Fibroblast of upper back skin (primary cell): ENCODE measurements at places on chromosomes 13 and 19.

DNA sequence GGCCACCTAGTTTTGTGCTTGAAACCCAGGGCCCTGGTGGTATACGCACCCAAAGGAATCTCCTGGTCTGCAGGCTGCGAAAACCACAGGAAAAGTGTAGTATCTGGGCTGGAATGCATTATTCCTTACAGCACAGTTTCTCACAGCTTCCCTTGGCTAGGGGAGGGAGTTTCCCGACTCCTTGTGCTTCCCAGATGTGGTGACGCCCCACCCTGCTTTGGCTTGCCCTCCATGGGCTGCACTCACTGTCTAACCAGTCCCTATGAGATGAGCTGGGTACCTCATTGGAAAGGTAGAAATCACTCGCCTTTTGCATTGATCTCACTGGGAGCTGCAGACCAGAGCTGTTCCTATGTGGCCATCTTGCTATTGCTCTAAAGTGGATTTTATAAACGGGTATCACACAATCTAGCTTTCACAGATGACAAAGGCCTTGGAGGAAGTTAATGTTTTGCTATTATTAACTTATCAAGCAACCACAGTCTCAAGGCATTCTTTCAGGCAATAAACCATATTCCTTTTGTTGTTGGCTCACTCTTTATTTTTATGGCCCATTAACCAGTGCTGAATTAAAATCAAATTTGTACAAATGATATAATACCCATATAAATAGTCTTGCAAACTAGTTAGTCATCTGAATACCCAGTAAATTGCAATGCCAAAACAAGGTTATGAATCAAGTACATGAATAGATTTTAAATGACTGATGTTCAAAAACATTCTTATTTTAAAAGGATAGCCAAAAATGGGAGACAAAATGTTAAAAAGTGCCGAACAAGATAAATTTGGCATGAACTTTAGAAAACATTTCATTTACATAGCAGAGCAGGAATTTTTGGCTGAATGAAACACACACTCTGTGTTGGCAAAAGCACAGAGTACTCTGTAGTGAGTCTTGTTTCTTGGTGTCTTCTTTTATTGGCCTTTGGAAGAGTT is 475.4 kb upstream of the ARGLU1 start:
- DNase-seq, result peak; percentile 79

DNA sequence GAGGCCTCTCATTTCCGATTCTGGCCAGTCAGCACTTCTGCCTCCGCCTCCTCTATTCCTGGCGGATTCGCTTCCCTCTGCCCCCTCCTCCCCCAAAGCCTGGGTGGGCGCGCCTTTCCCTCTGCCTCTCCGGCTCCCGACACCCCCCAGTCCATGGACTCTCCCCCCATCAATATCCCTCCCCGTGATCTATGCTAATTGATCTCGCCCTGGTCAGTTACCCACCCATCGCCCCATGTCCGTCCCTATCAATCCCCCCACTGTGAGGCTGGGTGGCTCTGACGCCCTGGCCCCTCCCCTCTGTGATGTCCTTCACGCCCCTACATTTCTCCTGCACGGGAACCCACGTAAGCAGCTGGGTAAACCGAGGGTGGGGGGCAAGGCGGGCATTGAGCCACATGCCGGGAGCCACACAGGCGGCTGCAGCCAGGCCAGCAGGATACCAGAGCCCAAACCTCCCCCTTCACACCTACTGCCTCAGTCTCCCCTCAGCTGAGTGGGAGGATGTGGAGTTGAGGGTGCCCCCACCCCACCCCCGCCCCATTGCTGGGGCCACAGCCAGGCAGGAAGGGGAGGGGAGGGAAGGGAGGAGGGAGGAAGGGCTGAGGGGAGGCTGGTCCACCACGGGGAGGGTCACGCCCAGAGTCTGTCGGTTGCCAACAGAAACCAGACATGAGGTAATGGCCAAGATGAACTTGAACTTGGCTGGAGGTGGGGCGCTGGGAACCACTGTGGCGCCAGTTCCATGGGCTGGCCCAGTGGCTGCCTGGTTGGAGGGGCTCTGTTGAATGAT is 21.0 kb downstream of the SMIM24 start:
- DNase-seq, result peak; percentile 94

DNA sequence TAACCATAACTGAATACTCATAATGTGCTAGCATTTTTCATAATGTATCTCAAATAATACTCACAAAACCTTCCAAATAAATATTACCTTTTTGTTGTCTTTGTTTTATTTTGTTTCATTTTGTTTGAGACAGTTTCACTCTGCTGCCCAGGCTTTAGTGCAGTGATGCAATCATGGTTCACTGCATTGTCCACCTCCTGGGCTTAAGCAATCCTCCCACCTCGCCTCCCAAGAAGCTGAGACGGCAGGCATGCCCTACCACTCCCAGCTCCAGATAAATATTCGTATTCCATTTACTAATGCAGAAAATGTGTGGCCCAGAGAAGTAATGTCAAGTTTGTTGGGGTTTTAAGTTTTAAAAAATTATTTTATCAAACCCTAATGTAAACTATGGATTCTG is 739.1 kb downstream of the GPC5 start:
- DNase-seq, result peak; percentile 5

DNA sequence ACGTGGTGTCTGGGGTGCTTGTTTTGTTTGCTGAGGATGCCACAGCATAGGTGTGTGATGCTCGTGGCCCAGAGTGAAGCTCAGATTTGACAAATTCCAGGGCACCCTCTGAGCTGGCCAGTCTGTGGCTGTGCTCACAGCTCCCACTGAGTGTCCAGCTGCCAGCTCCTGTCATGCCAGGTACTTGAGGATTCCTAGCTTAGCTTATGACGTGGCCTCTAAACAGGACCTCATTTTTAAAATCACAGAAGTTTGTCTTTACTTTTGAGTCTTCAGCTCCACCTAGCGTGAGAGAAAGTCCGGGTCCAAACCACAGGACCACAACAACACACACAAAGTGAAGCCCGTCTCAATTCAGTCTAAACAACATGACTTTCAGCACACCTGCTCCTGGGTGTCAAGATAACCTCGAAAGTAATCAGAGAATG is 117.3 kb downstream of the RAB20 start:
- peak; percentile 22 for DNase-seq

- no peak for DNase-seq
Observed at GRCh38 chr19:18529782-18530181, 7.9 kb upstream of the ELL start.

DNA sequence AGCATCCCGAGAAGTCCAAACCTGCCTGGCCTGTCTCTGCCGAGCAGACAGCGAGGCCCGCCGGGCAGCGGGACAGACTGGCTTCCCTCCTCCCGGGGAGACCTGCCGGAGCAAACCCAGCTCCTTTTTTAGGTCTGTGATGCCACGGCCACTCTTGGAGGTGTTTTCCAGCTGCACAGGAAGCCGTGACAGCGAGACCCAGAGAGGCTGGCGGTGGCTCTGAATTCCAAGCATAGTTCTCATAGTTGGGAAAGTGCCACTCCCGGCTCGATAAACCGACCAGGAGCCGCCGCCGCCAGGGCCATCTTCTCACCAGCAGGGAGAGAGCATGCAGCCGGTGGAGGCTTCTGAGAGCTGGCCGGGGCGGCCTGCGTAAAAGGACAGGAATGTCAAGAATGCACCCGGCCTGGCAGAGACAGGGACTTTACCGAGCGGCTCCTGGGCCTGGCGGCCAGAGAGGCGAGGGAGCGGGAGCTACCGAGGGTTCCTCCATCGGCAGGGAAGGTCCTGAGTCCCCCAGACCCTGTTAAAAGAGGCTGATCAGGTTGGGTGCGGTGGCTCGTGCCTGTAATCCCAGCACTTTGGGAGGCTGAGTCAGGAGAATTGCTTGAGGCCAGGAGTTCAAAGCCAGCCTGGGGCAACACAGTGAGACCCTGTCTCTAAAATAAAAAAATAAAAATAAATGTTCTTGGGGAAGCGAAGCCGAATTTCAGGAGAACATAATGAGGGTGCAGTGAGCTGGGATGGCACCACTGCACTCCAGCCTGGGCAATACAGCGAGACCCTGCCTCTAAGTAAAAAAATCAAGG is 64.9 kb downstream of the GADD45B start:
- DNase-seq, result peak; percentile 99

DNA sequence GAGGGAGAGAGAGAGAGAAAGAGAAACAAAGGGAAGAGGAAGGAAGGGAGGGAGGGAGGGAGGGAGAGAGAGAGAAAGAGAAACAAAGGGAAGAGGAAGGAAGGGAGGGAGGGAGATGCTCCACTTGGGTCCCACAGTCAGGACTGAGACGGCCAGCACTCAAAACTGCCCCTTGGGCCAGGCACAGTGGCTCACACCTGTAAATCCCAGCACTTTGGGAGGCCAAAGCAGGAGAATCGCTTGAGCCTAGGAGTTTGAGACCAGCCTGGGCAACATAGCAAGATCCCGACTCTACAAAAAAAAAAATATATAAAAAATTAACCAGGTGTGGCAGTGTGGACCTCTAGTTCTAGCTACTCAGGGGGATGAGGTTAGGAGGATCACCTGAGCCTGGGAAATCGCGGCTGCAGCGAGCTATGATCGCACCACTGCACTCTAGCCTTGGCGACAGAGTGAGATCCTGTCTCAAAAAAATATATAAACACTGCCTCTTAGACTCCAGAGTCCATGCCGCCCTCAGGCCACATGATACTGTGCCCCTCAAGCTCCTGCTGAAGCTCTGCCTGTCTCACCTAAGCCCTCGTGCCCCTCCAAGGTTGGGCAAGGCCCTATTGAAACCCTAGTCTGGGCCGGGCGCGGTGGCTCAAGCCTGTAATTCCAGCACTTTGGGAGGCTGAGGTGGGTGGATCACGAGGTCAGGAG is 8.4 kb downstream of the ARRDC2 start:
- DNase-seq, result no peak

DNA sequence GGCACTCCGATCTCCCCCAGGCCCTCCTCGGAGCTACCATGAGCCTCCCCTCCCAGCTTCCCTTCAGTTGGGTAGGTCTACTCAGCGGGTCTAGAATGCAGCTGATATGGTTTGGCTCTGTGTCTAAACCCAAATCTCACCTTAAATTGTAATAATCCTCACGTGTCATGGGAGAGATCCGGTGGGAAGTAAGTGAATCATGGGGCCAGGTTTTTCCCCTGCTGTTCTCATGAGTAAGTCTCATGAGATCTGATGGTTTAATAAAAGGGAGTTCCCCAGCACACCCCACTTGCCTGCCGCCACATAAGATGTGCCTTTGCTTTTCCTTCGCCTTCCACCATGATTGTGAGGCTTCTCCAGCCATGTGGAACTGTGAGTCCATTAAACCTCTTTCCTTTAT is 14.5 kb upstream of the DOCK9 start:
- DNase-seq, result no peak

DNA sequence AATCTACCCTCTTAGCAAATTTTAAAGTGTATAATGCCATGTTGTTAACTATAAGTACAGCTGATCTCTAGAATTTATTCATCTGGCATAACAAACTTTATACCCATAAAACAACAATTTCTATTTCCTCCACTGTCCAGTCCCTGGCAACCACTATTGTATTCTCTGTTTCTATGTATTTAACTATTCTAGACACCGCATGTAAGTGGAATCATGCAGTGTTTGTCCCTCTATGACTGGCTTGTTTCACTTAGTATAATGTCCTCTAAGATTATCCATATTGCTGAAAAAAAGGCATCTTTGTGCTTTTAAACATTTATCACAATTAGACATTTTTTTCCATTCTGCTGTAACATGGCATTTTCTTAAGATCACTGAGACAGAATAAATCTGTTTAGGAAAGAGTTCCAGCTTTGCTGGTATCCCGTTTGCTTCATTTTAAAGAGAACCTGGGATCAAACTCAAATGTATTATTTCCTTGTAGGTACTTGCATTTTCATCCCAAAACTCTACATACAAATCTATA is 1191.0 kb downstream of the SLITRK5 start:
- DNase-seq, result no peak

DNA sequence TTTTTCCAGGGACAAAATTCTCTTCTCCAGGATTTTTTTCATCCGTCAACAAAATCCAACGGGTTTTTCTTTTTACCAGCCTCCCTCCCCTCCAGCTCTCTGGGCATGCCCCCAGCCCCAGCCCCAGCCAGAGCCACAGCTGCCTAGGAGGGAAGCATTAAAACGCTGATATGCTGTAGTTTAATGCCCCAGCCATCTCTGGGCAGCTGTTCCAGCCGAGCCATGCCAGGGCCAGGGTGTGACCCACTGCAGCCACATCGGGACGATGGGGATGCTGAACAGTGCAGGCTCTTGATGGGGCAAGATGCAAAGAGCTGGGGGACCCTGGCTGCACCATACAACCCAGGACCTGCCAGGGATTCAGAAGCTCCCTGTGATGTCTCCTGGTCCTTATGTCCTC is 32.1 kb downstream of the TSHZ3 start:
- no peak for DNase-seq

DNA sequence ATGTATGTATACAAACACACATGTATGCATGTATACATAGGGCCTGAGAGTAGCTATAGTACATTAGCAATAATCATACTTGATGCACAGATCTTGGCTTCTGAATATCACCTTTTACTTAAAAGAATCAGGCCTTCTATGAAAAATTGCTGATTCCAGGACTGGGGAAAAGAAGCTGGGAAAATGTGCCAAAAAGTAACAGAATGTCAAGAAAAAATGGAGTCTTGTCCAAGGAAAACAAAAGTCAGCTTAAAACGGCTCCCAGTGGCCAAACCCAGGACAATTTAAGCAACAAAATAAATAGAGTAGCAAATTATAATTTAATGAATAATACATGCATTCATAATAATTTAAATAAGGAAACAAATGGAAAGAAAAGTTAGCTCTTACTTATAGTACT is 2104.9 kb downstream of the PCDH9 start:
- DNase-seq, result no peak

GRCh38 chr19:53047379-53047778 is 2.8 kb downstream of the ERVV-2 start:
- no peak for DNase-seq

DNA sequence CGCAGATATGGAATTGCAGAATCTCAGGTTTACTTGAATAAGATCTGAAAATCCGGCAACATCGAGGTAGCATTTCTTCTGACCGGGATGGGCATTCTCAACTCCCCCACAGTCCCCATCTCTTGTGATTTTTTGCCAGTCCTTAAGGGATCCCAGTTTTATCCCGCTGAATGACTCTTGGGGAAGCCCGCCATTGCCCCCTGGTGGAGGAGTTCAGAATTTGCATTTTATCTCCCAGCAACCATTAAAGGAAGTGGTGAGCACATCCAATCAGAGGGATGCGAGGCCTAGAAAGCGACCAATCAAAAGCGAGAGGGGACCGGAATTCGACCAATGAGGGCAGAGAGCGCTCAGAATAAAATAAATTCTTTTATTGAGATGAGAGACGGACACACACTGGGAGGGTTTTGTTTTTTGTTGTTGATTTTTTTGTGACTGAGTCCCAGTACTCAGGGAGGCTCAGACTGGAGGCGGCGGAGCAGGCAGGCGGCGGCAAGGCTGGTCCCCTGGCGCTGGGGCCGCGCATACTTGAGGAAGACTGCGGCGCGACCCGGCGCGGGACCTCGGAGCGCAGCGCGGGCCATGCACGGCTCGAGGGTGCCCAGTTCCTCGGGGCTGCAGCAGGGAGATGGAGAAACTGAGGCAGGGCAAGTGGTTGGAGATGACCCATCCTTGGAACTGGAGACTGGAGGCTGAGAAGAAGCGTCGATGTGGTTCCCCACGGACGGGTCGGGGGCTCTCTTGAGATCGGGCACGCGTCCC is 3.9 kb upstream of the TTC9B start:
- peak; percentile 88 for DNase-seq
